ENCODE measurements at places on chromosomes 4 and X. TPM values are rescaled to one million over a fixed set of nuclear protein-coding genes. Genes with fewer than 3 reads are reported as not detected.

Gene RASL11B
- 16.3 TPM for polyA plus RNA-seq

- DNase-seq = no peak
These were observed 77.9 kb downstream of the CLNK start for GRCh38 chr4:10606483-10607155.

GRCh38 chrX:2664502-2664901 is 26.6 kb upstream of the CD99 start:
- DNase-seq = no peak

- no peak for DNase-seq
These were observed 29.0 kb downstream of the RNF4 start for GRCh38 chr4:2497931-2498330.

DNA sequence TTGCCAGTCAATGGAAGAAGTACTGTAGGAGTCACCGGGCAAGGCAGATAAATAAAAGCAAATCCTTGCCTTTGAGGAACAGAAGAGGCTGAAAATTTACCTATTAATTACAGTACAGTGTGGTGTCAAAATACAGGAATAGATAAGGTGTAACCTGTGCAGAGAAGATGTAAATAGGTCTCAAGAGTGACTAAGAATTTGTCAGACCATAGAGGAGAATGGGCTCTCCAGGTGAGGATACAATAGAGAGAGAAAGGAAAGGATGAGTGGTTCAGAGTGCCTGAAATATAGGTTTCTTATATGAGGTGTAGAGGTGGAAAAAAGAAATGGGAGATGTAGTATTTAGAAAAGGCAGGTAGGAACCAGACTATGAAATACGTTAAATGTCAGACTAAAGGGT is 801 bp upstream of the ZC4H2 start:
- no peak for DNase-seq
